ENCODE measurements at places on chromosomes 2 and 18. TPM values are rescaled to one million over a fixed set of nuclear protein-coding genes. Genes with fewer than 3 reads are reported as not detected.

Gene RNF144A
- 1.1 TPM for total RNA-seq

Gene AP1S3
- 70.7 TPM for total RNA-seq

Gene PLCL1
- under 0.01 TPM for total RNA-seq

Gene TTN
- total RNA-seq: under 0.01 TPM

Gene SDC1
- total RNA-seq: 741 TPM

Gene C2orf66
- 0.93 TPM for total RNA-seq

Data from nasal cavity respiratory epithelium epithelial cell of viscerocranial mucosa (primary cell).